ENCODE measurements at places on chromosomes 4 and X.

GRCh38 chr4:148173397-148174017, 268.7 kb downstream of the NR3C2 start:
- no peak for DNase-seq

GRCh38 chr4:75345423-75345822, 168.8 kb downstream of the RCHY1 start:
- DNase-seq: no peak

DNA sequence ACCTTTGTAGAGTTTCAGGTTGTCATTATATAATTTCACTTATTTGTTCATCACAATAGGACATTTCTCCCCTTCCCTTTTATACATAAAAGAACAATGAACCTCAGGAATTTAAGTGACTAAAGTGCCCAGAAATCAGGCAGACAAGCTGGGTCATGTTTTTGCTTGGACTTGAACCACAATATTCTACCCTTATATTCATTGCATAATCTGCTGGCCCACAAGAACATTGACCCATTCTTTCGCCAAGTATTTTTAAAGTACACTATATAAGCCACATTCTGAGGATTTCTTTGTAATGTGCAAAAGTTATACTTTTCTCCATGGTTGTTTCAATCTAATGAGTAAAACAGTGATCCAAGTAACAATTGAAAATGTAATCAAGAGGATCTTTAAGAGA, 637.5 kb upstream of the SLIT2 start:
- DNase-seq: no peak

DNA sequence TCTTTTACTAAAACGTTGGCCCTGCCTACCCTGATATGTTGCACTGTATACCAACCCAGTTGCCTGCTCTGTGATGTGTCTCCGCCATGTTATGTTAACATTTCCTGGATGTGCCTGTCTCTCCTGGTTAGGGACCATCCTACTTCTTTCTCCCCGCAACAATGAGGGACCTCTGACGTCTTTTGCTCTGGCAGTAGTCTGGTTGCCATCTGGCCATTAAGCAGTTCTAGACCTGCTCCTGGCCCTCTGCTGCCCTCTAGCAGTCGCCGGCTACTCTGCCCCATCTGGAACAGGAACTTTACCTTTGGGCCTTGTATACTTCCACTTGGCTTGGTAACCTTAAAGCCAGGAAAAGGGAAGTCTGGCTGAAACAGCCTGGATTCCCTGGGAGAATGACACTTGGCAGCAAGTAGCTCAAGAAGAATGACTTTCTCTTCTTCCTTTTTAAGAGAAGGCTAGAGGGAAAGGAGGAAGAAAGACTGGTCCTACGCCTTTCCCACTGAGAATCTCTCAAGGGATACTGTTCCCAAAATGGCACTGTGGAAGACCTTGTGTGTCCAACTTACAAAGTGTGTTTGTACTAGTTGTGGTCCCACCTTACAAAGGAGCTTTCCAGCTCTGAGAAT, 63.5 kb downstream of the GPC3 start:
- peak; percentile 60 for DNase-seq
